Cortex of kidney (tissue), 1 donor: ENCODE measurements at places on chromosomes 2 and 18.

DNA sequence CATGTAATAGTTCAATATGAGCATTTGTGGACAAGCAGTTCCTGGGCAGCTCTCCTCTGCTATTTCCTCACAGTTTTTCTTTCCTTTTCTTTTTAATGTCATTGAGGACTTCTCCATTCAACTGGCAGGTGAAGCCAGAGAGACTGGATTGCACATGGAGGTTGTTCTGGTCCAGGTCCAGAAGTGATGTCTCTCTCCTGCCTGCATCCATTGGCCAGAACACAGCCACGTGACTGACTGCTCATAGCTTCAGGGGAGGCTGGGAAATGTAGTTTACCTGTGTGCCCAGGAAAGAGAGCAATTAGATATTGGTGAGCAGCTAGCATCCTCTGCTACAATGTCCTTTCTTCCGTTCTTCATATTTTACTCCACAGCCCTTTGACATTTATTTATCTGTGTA lies 20.2 kb upstream of the ADAM23 start:
- DNase-seq, result no peak

DNA sequence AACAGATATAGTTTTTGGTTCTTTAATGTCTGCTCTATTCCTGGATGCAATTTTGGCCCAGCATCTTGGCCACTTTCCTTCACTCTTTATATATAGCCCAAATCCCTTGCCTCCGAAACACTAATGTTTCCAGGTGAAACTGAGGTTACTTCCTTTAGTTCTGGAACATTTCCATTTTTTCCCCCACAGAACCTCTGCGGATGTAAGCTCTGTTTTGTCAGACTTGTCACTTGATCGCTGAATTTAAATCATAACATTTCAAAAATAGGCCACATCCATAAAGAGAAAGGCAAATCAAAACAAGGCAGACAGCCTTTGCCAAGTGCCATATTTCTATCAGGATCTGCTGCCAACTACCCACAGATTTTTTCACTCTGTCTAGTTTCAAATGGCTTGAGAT lies 115.1 kb downstream of the ANKRD44 start:
- DNase-seq, result no peak

- DNase-seq, result no peak
Measured at GRCh38 chr2:191701029-191701428, 23.1 kb downstream of the NABP1 start.

GRCh38 chr2:68244456-68244855 lies 7.9 kb downstream of the PPP3R1 start:
- DNase-seq, result no peak

DNA sequence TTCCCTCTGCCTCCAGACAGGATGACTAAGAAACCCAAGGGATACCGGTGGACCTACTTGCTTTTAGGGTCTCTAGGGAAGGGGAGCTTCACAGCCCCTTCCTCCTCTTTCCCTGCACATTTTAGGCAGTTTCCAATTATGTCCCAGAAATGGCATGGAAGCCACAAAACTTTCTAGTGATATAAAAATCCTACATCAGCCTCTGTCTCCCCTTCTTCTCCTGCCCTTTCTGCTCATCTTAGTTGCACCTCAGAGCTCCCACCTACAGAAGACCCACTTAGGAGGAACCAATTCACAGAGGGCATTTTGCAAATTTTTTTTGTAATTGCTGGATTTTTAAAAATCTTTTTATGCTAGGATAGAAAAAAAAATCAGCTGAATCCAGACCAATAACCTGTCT lies 263.1 kb downstream of the TNS1 start:
- DNase-seq, result no peak
